ENCODE measurements at places on chromosomes 3 and 15.

DNA sequence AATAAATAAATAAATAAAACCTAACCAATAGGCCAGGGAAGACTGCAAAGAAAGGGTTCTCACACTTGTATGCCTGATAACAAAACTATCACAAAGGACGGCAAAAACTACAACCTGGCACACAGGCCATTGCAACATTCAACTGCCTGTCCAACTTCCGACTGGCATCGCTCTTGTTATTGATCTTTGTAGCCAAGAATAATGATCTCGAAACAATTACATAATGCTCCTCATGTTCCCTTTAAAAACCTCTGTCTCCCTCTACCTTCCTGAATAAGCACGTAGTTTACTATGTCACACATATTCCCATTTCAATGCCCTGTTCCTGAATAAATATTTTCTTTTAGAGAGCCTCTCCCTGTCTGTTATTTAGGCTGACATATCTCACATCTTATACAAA, 74.3 kb downstream of the B3GNT5 start:
- no peak for DNase-seq

DNA sequence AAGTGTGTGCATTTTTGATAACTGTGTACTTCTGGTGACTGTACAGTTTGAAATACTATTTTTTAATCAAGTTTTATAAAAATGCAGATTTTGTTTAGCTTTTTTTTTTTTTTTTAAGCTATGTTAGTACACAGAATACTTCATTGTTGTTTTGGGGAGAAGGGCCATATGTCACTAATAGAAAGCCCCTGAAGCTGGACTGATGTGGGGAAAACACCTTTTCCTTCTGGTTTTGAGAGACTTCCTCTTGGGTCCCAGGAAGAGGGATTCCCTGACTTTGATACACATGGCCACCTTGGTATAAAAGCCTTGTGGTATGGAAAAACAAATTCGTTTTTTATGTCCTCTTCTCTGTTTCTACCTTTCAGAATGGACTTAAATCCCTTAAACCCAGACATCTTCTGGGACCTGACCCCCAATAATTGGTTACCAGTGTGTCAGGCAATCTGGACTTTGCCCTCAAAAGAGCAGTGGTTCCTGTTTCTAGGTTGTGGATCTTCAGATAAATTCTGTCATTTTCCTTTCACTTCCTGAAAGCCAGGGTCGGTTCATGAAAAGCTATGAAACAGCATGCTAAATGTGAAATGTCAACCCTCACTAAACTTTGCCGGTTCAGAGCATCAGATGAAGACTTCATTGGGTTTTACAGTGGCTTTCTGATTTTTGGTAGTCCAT, 31.1 kb upstream of the BLOC1S6 start:
- no peak for DNase-seq

DNA sequence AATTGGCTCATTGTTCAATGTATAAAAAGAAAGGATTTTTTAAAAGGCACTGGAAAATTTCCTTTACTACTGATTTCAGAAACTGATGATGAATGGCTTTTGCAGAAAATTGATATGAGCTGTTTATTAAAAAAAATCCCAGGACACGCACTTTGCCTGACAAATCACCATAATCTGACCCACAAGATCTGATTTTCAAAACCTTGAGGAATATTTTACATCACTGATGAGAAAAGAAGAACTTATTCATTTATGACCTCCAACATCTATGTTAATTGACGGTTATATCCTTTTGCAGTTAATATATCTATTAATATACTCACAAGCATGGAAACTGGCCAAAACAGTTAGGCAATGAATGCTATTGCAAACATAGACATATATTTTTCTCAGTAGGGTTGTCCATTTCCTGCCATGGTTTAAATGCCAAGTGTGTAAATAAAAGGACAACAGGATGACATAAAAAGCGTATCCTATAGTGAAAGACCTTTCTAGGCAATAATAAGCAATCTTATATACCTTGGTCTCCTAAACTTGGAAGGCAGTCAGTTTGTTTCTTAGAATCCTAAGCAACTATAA, 109.7 kb upstream of the SLC7A14 start:
- no peak for DNase-seq

GRCh38 chr3:35900079-35900478, 260.8 kb downstream of the ARPP21 start:
- no peak for DNase-seq

GRCh38 chr3:46427916-46428833, 21.1 kb downstream of the CCRL2 start:
- no peak for DNase-seq

DNA sequence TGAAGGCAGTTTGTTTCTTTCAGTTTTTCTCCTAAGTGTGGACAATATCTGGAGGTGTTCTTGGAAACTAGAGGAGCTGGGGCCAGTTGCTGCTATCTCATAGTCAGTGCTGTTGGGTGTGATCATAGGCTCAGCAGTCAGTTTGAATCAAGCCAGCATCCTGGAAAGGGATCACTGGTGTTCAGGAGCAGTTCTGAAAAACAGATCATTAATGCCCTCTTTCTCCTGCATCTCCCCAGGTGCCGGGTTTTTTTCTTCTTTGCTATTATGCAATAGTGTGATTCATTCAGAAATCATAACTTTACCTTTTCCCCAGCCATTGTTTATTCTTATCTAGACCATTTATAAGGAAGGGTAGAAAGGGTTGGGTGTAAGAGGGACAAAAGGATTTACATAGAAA, 24.0 kb downstream of the LNP1 start:
- no peak for DNase-seq

DNA sequence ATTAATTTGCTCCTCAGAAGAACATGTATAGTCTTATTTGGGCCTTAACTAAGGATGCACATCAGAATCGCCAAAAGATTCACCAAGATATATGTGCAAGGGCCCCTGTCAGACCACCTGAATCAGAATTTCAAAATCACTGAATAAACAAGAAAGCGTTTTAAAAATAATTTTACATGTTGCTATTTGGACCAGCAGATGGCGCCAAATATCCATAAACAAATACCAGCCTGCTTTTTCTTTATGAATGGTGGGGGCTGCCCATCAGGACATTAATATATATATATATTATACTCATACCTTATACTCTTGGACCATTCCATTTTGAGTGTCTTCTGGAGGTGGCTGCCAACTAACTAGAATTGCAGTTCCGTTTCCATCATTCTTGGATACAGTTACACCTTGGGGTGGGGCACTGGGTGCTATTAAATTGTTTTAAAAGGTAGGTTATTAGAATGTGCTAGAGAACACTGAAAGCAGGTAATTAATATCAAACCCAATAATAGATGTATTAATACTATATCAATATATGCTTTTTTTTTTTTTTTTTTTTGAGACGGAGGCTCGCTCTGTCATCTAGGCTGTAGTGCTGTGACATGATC, 1108.3 kb downstream of the ROBO1 start:
- DNase-seq, result peak; percentile 2

DNA sequence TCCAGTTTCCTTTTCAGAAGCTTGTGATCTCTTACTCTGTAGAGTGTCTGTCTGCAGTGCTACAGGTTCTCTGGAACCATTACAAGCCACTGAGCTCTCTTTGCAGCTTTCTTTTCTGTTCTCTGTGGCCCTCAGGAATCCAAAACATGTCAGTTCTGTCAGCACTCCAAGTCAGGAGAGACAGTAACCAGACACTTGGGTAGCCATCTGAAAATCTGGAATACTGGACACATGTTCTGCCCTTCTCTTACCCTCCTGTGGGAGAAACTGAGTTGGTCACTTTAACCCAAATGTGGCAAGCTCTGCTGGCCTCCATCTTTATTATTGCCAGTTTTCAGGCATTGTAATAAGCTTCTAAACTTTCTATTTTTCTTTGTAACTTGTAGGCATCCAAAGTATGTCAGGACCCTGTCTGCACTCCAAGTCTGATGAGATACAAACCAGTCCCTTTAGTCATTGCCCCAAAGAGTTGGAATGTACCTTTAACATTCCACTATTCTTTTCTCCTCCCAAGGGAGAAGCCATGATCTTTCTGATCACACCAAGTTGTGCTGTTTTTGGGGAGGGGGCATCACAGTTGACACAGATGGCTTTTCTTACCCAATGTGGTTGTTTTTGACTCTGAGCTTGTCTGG, 183.7 kb downstream of the DPH6 start:
- DNase-seq, result no peak

DNA sequence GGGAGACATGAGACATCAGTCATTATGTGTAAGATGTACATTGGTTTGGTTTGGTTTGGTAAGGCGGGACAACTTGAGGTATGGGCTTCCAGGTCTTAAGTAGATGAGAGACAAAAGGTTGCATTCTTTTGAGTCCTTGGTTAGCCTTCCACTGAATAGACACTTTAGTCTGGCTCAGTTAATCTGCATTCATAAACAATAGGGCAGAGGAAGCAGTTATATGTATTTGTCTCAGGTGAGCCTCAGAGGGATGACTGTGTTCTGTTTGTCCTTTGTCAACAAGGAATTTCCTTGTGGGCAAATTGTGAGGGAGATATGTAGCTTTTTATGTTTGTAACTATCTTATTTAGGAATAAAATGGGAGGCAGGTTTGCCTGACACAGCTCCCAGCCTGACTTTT, 50.4 kb downstream of the TCF12 start:
- no peak for DNase-seq

GRCh38 chr3:176296066-176296597, 901.1 kb downstream of the TBL1XR1 start:
- no peak for DNase-seq

DNA sequence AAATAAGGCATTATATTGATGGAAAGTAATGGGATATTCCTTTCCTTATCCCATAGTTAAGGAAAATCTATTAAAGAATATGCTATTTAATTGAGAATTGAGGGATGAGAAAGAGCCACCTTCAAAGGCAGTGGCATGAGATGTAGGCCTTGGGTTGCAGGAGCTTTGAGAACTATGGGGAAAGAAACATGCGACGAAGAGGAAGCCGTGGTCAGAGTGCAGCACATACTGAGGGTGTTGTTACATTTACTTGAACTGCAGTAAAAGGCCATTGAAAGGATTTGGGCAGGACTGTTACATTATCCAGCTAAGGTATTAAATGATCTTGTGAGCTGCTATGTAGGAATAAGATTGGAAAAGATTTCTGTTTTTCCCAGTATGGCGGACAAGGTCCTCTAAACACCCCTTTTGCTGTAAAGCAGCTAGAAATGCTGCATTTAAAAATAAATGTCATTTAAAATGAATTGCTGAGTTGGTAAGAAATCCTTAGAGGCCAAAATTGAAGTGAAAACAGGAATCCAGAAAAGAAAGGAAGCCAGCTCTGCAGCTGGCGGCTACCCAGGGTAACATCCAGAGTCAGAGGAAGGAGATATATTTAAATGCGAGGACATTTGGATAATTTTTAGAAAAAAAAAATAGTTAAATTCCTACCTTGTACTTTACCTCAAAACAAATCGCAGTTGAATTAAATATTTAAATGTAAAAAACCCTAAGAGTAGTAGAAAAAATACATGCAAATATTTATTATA, 61.7 kb downstream of the IL1RAP start:
- DNase-seq, result no peak

DNA sequence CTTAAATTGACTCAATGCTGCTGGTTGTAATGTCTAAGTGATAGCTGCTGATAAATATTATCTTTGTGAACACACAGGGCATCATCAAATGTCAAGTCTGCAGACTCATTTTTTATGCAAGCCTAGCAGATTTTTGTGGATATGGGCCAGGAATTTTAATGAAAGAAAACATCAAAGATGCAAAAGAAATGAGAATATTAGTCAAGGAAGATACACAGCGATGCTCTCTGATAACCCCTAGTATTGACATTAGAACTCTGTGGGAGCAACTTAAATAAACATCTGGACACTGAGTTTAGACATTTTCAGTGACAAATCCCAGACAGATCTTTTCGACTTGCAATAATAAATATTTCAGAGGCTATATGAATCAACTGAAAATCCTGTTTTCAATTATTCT, 28.3 kb downstream of the POLR2M start:
- no peak for DNase-seq

DNA sequence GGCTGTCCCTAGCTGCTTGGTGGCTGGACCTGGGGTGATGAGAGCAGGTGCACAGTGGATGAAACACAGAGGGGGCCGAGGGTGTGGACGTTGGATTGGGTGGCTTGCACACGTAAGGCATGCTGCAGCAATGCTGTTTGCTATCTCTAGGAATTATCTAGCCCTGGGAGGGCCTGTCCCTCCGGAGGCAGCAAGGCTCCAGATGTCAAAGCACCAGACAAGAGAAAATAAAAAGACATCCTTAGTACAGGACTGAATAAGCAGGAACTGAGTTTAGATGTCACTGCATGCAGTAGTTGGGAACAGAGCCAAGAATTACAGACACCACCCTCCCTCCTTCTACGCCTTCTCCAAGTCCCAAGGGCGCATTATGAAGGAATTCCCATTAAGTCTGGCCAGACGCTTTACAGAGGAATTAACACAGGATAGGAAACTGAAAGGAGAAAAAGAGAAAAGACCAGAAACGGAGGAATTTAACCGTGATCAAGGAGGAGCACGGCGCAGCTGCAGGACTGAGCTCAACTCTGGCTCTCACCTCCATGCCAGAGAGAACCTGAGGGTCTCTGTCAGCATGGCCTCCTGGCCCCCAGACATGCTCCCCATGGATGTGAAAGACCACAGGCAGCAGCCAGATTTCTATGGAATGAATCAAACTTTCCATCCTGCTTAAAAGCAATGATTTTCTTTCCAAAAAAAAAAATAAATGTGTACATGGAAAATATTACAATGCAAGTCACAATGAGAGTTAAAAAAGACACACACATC, 13.8 kb downstream of the ATP10A start:
- peak; percentile 26 for DNase-seq

DNA sequence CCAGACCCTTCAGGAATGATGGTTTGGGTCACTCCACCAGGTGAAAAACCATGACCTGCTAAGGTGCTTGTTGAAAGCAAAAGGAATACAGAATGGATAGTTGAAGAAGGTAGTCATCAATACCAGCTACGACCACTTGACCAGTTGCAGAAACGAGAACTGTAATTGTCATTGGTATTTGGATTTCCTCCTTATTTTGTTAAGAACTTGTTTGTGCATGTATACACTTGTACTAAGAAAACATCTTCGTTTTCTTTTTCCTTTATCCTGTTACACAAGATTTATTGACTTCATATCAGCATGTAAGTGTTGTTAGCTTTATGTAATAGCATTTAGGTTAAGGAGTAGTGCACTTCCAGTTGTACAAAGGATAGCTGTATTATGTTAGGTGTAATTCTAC, 261.8 kb downstream of the MCTP2 start:
- no peak for DNase-seq

DNA sequence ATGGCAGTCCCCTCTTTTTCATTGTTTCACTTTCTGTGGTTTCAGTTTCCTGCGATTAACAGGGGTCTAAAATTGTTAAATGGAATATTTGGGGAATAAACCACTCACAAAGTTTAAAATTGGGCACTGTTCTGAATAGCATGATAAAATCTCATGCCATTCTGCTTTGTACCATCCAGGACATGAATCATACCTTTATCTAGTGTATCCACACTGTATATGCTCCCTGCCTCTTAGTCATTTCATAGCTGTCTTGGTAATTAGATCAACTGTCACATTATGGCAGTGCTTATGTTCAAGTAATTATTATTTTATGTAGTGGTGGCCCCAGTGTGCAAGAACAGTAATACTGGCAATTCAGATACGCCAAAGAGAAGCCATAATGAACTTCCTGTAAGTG, 734.5 kb downstream of the ZPLD1 start:
- no peak for DNase-seq

- no peak for DNase-seq
These were observed 1.9 kb downstream of the SLC51A start for GRCh38 chr3:196218155-196218712.

GRCh38 chr3:14305324-14305723, 97.1 kb upstream of the SLC6A6 start:
- no peak for DNase-seq

GRCh38 chr3:43688245-43688650, 2.5 kb upstream of the ABHD5 start:
- DNase-seq, result no peak

Data from CD4-positive, alpha-beta T cell treated with Interleukin-6 for 4 hours (primary cell).